ENCODE measurements at places on chromosomes 16 and 17.
A peak's percentile ranks its signal among the peaks of the same experiment; 100 is the strongest.

- H3K36me3 ChIP-seq, result peaks cover 9% of the 10 kb centered on the region
- no peak for DNase-seq
- H3K4me3 ChIP-seq, result no peak overlapping the region
- H3K27ac ChIP-seq, result no peak overlapping the region
These were observed 16.7 kb upstream of the NETO2 start for GRCh38 chr16:47160422-47160821.

DNA sequence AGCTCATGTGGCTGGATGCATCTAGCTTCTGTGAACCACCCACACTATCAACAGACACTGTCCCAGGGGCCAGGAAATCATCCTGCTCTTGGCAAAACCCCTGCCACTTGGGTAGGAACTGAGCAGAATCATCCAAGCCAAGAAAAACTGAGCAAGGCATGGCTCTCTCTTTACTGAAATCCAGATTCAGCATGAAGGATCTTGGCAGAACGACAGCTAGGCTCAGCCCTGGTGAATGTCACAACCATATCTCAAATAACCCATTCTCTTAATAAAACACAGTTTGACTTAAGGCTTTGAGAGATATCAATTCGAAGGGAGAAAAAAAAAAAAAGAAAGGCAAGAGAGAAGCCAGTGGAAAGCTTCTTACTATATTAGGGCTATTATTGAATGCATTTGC lies 72.2 kb downstream of the MAF start:
- H3K27me3 ChIP-seq, result no peaks in the 10 kb centered on the region
- no peaks in the 10 kb centered on the region for H3K36me3 ChIP-seq
- DNase-seq, result no peak
- H3K4me3 ChIP-seq, result no peak overlapping the region
- H3K4me1 ChIP-seq, result no peaks in the 10 kb centered on the region
- no peak overlapping the region for H3K27ac ChIP-seq

DNA sequence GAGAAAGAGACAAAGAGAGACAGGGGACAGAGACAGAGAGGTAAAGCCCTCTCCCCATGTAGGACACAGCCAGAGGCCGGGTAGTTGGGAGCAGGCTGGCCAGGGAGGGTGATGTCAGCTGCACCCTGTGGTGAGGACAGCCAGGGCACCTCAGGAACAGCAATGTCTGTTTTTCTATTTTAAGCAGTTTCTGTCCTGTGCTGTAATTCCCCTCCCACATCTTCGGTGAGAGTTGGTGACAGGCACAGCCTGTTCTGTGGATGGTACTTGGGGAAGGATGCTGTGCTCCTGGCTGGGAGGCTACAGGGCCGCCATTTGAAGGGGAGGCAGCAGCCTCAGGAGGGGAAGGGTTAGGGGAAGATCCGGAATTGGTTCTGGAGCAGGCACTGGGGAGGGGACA lies 163.5 kb downstream of the SDK2 start:
- no peaks in the 10 kb centered on the region for H3K27me3 ChIP-seq
- H3K27ac ChIP-seq, result no peak overlapping the region
- H3K36me3 ChIP-seq, result no peaks in the 10 kb centered on the region
- H3K4me3 ChIP-seq, result no peak overlapping the region

DNA sequence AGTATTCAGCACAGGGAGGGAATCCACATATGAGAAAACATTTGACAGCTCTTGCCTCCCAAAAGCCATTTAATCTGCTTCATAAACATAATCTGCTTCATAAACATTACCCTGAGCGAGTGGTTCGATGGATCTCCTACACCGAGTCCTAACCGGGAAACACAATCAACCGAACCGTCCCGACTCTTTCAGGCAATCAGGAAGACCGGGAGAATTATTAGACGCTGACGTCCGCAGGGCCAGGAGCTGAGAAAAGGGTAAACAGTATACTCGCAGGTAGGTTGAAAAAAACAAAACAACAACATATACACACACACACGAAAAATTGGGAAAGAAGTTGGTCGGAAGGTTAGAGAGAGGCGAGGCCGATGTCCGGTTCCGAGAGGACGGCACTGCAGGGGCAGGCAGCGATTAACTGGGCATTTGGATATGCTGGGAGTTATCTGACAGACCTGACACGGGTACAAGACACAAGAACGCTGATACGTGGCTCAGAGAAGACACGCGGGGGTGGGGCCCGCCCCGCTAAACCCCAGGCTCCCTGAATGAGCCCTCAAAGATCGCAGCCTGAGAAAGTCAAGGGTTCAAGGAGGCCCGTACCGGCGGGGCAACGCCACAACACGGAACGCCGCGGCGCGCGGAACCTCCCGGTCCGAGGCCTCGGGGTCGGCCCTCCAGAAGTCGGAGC lies 585 bp downstream of the AP1G1 start:
- H3K4me1 ChIP-seq, result peaks cover 24% of the 10 kb centered on the region
- no peaks in the 10 kb centered on the region for H3K27me3 ChIP-seq
- peak overlapping the region; percentile 100 for H3K27ac ChIP-seq

GRCh38 chr17:14205992-14206461 lies 30.6 kb downstream of the CDRT15 start:
- peak; percentile 69 for DNase-seq
- no peaks in the 10 kb centered on the region for H3K27me3 ChIP-seq
- no peak overlapping the region for H3K27ac ChIP-seq
- peaks cover 9% of the 10 kb centered on the region for H3K36me3 ChIP-seq

GRCh38 chr17:10398352-10398751 lies 23.4 kb downstream of the MYH8 start:
- H3K27me3 ChIP-seq, result no peaks in the 10 kb centered on the region
- no peak overlapping the region for H3K27ac ChIP-seq
- no peaks in the 10 kb centered on the region for H3K36me3 ChIP-seq
- H3K4me1 ChIP-seq, result no peaks in the 10 kb centered on the region
- DNase-seq, result no peak

DNA sequence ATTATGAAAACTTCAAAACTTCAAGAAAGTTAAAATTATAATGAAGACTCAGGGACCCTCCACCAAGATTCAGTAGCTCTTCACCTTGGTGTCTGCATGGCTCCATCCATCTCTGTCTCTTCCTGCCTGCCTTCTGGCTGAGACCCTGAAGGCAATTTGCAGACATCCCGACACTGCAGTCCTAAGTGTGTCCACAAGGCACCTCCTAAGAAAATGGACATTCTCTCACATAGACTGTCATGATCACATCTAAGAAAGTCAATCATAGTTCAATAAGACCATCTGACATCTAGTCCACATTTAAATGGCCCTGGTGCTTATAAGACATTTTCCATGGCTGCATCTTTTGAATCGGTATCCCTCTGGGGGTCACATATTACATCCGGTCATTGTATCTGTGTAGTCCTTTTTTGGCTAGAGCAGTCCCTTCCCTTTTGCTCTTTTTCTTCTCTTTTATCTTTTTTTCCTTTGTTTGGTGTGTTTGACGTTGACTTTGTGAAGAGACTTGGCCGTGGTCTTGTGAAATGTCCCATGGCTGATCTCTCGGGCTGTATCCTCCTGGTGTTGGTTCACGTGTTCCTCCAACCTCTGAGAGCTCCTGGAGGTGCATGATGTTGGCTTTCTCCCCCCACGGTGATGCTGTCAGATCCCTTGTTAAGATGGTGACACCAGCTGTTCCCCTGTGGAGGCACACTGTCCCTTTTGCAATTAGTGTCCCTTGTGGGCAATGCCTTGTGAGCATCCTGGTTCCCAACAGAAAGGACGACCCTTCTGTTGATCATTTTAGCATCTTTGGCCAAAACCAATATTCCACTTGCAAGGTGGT lies 5.0 kb upstream of the TNFRSF13B start:
- DNase-seq, result no peak
- H3K27ac ChIP-seq, result no peak overlapping the region
- H3K4me3 ChIP-seq, result no peak overlapping the region
- H3K27me3 ChIP-seq, result no peaks in the 10 kb centered on the region
- no peaks in the 10 kb centered on the region for H3K4me1 ChIP-seq

DNA sequence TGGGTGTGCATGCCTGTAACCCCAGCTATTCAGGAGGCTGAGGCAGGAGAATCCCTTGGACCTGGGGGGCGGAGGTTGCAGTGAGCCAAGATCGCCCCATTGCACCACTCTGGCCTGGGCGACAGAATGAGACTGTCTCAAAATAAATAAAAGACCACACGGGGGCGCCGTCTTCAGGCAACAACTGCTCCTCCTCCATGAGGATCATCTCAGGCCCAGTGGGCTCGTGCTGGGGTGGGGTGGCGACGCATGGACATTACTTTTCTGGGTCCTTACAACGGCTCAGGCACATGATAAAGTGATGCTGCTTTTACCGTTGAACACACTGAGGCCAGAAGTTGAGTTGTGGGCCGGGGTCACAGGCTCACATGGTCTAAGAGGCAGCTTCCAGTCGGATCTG lies 56.2 kb downstream of the PRMT7 start:
- no peak overlapping the region for H3K4me3 ChIP-seq
- H3K36me3 ChIP-seq, result no peaks in the 10 kb centered on the region
- H3K4me1 ChIP-seq, result no peaks in the 10 kb centered on the region
- H3K27me3 ChIP-seq, result no peaks in the 10 kb centered on the region
- DNase-seq, result no peak

DNA sequence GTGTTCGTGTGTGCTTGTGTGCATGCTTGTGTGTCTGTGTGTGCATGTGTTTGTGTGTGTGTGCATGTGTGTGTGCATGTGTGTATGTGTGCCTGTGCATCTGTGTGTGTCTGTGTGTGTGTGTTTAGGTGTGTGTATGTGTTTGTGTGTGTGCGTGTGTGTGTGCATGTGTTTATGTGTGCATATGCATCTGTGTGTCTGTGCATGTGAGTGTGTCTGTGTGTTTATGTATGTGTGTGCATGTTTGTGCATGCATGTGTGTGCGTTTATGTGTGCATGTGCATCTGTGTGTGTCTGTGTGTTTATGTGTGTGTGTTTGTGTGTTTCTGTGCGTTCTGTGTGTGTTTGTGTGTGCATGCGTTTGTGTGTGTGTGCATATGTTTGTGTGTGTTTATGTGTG lies 106.6 kb upstream of the TNRC6C start:
- no peak for DNase-seq
- H3K4me1 ChIP-seq, result no peaks in the 10 kb centered on the region
- H3K27me3 ChIP-seq, result no peaks in the 10 kb centered on the region
- no peak overlapping the region for H3K27ac ChIP-seq
- H3K4me3 ChIP-seq, result no peak overlapping the region

DNA sequence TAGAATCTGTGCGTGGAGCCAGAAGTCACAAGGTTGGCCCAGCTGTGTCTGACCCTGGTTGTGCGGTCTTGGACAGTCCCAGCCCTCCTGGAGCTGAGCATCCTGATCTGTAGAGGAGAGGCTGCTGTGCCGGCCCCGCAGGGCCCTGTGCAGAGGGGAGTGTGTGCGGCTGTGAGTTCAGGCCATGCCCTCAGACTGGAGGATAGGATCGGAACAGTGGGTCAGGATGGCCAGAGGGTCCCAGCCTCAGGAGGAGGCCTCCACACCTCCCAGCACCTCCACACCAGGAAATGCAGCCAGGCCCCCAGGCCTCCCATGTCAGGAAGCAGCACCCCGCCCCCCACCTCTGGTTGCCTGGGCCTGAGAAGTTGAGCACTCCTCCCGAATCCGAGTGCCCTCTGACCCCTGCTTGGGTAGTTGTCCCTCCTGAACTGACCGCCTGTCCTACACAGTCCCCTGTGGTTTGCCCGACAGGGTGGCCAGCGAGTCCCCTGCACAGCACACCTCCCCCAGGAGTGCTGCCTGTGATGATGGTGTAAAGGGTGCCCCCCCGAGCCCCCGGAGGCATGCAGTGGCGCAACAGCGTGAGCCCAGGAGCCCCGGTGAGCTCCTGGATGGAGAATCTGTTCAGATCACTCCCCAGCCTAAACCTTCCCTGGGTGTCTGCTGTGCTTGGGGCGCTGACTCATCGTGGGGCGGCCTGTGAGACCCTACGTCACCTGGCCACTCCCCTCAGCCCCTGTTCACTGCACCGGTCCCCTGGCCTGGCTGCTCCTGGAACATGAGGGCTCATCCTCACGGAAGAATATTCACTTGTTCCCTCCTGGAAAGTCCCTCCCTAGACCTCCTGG lies 285.2 kb downstream of the SEC14L1 start:
- H3K27me3 ChIP-seq, result no peaks in the 10 kb centered on the region
- peak overlapping the region; percentile 90 for H3K27ac ChIP-seq
- no peaks in the 10 kb centered on the region for H3K36me3 ChIP-seq
- H3K4me3 ChIP-seq, result no peak overlapping the region
- peaks cover 44% of the 10 kb centered on the region for H3K4me1 ChIP-seq
- DNase-seq, result no peak

- H3K4me3 ChIP-seq, result peak overlapping the region; percentile 88
- peaks cover 4% of the 10 kb centered on the region for H3K36me3 ChIP-seq
- no peak for DNase-seq
- H3K27ac ChIP-seq, result peak overlapping the region; percentile 94
- peaks cover 16% of the 10 kb centered on the region for H3K4me1 ChIP-seq
These were observed 857 bp upstream of the STAT5A start for GRCh38 chr17:42287305-42287976.

DNA sequence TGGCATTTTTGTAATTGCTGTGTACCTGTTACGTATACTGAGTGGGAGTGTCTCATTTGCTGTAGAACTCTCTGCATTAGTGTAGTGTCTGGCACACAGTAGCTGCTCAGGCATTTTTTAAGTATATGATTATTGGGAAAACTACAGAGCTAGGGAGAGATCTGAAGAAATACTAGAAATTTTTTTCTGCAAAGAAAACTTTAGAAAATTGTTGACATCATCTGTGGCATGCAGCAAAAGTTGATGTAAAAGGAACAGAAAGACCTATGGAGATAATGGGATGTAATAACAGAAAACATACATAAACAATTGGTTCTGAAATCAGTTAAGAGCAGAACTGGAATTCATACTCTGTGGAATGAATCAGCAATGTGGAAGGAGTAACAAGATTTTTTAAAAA lies 11.6 kb downstream of the CLTC start:
- no peaks in the 10 kb centered on the region for H3K36me3 ChIP-seq
- peaks cover 6% of the 10 kb centered on the region for H3K4me1 ChIP-seq
- H3K4me3 ChIP-seq, result no peak overlapping the region
- no peaks in the 10 kb centered on the region for H3K27me3 ChIP-seq
- H3K27ac ChIP-seq, result no peak overlapping the region
- no peak for DNase-seq

- H3K27ac ChIP-seq, result no peak overlapping the region
- H3K4me3 ChIP-seq, result no peak overlapping the region
- DNase-seq, result no peak
These were observed 15.9 kb downstream of the CHMP1A start for GRCh38 chr16:89641458-89642119.

DNA sequence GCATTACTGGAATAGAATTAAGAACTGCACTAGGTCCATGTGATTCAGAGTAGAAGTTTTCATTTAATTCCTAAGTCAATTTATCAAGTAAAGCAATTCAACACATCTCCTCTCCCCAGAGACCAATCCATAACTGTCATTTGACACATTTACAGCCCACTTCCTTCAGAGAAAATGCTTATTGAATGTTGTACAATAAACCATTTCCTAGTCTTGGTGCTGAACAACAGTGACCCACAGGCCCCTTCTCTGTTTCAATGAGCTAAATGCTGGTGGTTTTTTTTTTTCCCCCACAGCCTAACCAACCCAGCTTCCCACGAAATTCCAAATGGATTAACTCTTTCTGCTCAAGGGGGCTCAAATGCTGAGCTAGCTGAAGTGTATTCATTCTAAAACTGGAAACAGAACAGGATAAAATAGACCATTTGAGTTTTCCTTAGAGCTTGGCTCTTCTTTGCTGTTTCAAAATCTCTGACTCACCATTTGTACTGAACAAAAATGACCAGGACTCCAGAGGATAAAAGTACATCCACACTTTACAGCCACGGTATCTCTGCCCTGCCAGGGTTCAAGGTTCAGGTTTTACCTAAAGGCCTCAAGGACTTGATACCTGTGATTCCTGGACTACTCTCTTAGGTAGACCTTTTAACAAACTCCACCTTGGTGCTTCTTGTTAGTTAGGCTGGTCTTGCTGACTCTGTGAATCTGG lies 62.3 kb downstream of the TMEM100 start:
- no peaks in the 10 kb centered on the region for H3K4me1 ChIP-seq
- H3K27ac ChIP-seq, result no peak overlapping the region
- H3K27me3 ChIP-seq, result no peaks in the 10 kb centered on the region
- no peaks in the 10 kb centered on the region for H3K36me3 ChIP-seq

- no peaks in the 10 kb centered on the region for H3K27me3 ChIP-seq
- no peaks in the 10 kb centered on the region for H3K4me1 ChIP-seq
- DNase-seq, result no peak
These were observed 90.3 kb downstream of the GOSR1 start for GRCh38 chr17:30567231-30568116.
